ENCODE measurements at places on chromosomes 11 and 22.

GRCh38 chr11:61752117-61752924 is at the start of gene MYRF:
MYRF (plus strand) TSS chr11:61752636; CDS start chr11:61752745, 109 bp downstream.
- no peaks in the 10 kb centered on the region for H3K36me3 ChIP-seq
- H3K4me1 ChIP-seq = no peaks in the 10 kb centered on the region
- H3K27ac ChIP-seq = no peak within 1 kb of the TSS
- H3K4me3 ChIP-seq = peak within 1 kb of the TSS; percentile 17
- peak; percentile 84 for DNase-seq

- peaks cover 14% of the 10 kb centered on the region for H3K36me3 ChIP-seq
- no peaks in the 10 kb centered on the region for H3K27me3 ChIP-seq
- H3K27ac ChIP-seq = peak overlapping the region; percentile 94
Observed at GRCh38 chr22:46250783-46251125, 661 bp upstream of the CDPF1 start.

DNA sequence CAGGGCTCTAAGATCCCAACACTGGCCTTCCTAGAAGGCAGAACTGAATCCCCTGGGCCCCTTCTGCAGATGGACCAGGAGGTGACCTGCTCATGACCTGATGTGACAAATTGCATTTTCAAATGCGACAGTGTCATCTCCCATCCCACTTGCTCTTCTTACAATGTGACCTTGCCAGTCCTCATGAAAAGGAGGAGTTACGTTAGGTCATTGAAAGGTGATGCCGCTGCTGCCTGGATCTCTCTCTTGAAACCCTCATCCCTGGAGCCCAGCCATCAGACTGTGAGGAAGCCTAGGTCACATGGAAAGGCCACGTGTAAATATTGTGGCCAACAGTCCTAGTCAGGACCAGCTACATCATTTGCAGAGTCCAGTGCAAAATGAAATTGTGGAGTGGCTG is 5.7 kb upstream of the C1QTNF4 start:
- H3K27me3 ChIP-seq = peaks cover under 1% of the 10 kb centered on the region
- no peaks in the 10 kb centered on the region for H3K4me1 ChIP-seq

DNA sequence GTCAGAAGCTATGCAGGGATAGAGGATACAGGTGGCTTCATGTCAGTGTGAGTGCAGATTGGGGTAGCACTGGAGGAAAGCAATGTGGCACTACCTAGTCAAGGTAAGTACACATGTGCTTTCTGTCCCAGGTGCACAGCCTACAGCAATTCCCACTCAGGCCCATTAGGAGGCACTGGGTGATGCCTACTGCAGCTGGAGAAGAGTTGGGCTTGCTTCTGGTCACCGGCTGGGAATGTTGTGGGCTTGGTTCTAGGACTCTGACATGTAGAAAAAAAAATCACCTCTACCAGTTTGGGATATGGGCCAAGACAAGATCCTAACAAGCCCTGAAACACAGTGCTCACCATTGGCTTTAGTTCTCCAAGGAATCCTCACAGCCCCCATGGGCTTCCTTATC is 69.7 kb downstream of the TENM4 start:
- H3K36me3 ChIP-seq = no peaks in the 10 kb centered on the region
- no peaks in the 10 kb centered on the region for H3K4me1 ChIP-seq
- H3K27me3 ChIP-seq = peaks cover 14% of the 10 kb centered on the region
- no peak for DNase-seq

GRCh38 chr11:10075141-10075540 is 218.9 kb downstream of the SBF2 start:
- no peaks in the 10 kb centered on the region for H3K4me1 ChIP-seq
- H3K27me3 ChIP-seq = no peaks in the 10 kb centered on the region
- no peaks in the 10 kb centered on the region for H3K36me3 ChIP-seq
- no peak overlapping the region for H3K4me3 ChIP-seq

- H3K27me3 ChIP-seq = no peaks in the 10 kb centered on the region
- peak; percentile 86 for DNase-seq
- H3K4me3 ChIP-seq = peak overlapping the region; percentile 57
- no peaks in the 10 kb centered on the region for H3K36me3 ChIP-seq
- H3K27ac ChIP-seq = peak overlapping the region; percentile 93
Observed at GRCh38 chr11:94545264-94546161, 1.8 kb downstream of the FUT4 start.

DNA sequence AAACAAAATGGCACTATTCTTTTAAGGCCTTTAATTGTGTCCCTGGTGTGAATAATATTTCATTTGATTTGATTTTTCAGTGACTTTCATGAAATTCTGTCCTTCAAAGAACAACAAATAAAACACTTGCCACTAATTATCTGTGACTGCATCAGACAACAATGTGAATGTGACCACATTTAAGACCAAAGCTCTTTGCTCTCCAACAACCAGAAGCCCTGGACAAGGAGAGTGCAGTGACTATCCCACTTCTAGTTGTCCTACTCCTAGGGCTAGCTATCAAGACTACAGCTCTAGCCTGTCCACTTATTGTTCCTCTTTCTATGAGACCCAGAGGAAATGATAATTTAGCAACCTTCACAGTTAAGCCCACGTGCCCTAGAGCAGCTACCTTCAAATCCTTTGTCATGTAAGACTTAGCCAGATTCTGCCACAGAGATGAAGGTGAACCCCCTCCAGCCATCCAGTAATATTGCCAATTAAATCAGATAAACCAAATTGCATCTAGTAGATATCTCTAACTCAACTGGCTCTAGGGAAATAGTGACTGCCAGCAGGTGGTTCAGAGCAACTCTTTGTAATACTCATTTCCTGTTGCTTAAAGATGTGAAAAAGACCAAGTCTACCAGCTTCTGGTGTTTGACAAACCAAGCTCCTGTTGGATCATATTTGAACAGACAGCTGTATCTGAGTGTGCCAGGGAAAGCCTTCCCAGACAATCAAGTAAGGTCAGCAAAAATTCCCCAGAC is 142.6 kb upstream of the BLID start:
- no peaks in the 10 kb centered on the region for H3K4me1 ChIP-seq
- no peak for DNase-seq
- no peaks in the 10 kb centered on the region for H3K27me3 ChIP-seq
- no peak overlapping the region for H3K4me3 ChIP-seq
- H3K36me3 ChIP-seq = no peaks in the 10 kb centered on the region
